BE2C (cell line): ENCODE measurements at places on chromosomes 16 and 17.

GRCh38 chr16:14070877-14071575 lies at the start of gene MRTFB:
Gene MRTFB (plus strand): TSS chr16:14071319. CDS start chr16:14140607, 69,288 bp downstream.
- peak; percentile 91 for DNase-seq

GRCh38 chr17:3693829-3694231 lies 2.1 kb downstream of the P2RX5 start:
- DNase-seq = no peak

DNA sequence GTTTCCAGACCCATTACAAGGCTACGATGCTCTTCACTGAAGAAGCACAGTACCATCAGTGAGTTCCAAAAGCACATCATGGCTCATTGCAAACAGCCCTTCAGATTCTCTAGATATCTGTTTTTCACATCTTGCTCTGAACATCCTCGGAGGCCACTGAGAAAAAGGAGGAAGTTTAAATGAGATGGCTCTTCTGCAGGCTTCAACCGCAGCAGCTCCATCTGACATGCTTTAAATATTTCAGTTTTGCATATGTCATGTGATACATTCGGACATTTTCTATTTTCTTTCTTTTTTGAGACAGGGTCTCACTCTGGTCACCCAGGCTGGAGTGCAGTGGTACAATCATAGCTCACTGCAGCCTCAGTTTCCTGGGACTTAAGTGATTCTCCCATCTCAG lies 396.8 kb downstream of the NPIPA8 start:
- no peak for DNase-seq

GRCh38 chr16:31695667-31696066 lies 168.0 kb downstream of the AHSP start:
- no peak for DNase-seq

DNA sequence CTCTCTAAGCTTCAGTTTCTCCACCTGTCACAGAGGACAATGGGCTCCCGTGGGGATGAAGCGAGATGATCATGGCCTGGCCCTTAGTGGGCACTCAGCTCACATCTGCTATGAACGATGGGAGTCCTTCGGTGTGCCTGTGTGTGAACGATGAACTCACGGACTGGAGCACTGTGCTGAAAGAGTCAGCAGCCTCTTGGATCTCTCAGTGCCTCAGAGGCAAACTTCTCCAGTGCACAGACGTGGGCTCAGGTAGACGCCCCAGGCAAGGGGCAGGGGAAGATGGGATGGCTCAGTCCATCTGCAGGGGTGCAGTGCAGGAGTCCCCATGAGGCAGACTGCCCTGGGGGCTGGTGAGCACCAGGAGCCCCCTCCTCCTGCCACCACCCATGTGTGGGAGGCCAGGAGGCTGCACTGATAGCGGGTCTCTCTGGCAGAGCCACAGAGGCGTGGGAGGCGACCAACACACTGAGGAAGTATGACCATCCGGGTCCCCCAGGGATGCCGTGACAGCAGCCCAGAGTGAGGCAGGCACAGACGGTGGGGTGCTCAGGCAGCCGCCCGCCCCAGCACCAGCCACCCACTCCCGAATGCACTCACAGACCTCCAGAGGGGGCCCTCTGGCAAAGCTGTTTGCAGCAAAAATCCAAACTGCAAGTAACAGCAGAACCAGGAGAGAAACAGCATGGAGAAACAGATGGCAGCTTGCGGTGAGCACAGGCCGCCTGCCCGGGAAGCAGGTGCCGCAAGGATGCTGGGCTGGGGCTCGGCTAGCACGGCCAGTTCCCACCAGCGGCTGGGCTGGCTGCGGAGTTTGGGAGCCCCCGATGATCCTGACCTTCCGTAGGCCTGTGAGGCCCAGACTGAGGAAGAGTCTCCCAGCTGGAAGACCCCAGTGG lies 82.7 kb downstream of the RPH3AL start:
- DNase-seq = peak; percentile 9

DNA sequence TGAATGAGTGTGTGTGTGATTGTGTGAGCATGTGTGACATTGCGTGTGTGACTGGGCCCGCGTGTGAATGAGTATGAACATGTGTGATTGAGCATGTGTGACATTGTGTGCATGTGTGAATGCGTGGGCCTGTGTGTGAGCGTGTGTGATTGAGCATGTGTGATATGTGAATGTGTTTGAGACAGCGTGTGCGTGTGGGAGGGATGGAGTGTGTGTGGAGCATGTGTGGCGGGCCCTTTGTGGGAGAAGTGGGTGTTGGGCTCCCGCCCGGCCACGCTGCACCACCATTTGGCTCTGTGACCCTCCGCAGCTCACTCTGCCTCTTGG lies 22.7 kb upstream of the GSE1 start:
- DNase-seq = no peak

DNA sequence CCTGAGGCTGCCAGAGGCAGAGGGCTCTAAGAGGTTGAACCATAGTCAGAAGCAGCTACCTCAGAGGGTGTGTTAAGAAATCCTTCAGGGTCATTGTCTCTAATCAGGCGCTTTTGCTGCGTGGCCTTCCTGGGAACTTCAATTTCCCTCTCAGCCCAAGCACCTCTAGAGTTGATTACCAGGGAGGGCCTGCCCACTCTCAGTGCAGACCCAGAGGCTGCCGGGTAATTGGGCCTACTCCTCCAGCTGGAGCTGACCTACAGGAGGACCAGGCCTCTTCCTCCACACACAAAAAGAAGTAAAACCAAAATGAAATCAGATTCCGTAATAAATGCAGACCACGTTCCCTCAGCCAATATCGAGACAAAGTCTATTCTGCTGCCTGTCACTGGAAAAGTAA lies 305.0 kb upstream of the CCL2 start:
- no peak for DNase-seq

DNA sequence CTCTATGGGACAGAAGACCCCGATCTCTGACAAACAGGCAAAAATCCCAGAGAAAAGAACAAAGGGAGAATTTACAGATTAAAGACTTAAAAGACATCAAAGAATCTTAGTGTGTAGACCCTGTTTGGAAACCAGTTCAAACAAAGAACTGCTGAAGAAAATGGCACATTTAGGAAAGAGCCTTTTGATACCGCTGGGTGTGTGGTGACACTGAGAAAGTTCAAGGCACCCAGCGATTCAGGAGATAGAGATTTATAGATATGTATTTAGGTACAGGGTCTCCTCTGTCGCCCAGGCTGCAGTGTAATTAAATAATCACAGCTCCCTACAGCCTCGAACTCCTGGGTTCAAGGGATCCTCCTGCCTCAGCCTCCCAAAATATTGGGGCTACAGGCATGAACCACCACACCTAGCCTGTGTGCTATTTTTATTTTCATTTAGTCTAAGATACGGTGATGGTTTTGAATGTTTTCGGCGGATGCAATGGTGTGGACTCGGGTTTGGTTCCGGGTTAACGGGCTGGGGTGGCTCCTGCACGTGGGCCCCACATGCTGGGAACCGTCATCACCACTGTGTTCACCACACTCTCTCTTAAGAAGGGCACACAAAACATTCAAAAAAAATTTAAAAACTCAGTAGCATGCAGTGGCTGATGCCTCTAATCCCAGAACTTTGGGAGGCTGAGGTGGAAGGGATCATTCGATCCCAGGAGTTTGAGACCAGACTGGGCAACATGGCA lies 114.0 kb downstream of the ZNF778 start:
- no peak for DNase-seq

GRCh38 chr17:70882504-70882903 lies 713.2 kb downstream of the KCNJ2 start:
- DNase-seq = no peak

DNA sequence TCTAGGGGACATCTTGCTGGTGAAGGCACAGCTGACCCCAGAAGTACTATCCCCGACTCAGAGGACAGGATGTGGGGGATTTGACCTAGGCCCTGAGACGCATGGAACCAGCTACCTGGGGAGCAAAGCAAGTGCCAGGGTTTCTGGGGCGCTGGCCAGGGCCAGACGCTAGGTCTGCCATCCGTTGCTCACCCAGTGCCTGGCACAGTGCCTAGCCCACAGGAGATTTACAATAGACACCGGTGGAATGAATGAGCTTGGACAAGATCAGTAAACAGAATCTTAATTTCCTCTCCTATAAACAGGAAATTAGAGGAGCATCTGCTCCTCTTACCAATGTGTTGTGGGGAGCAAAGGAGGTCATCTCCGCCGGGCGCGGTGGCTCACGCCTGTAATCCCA lies 5.0 kb downstream of the RPRML start:
- no peak for DNase-seq

- no peak for DNase-seq
Measured at GRCh38 chr17:30296499-30297080, 4.8 kb upstream of the BLMH start.

GRCh38 chr17:27376637-27377547 lies 79.4 kb upstream of the KSR1 start:
- DNase-seq = no peak

- no peak for DNase-seq
Measured at GRCh38 chr16:64470916-64471315, 650.9 kb downstream of the CDH11 start.
